Retinal pigment epithelial cell (primary cell): ENCODE measurements at places on chromosomes 16 and 17.

DNA sequence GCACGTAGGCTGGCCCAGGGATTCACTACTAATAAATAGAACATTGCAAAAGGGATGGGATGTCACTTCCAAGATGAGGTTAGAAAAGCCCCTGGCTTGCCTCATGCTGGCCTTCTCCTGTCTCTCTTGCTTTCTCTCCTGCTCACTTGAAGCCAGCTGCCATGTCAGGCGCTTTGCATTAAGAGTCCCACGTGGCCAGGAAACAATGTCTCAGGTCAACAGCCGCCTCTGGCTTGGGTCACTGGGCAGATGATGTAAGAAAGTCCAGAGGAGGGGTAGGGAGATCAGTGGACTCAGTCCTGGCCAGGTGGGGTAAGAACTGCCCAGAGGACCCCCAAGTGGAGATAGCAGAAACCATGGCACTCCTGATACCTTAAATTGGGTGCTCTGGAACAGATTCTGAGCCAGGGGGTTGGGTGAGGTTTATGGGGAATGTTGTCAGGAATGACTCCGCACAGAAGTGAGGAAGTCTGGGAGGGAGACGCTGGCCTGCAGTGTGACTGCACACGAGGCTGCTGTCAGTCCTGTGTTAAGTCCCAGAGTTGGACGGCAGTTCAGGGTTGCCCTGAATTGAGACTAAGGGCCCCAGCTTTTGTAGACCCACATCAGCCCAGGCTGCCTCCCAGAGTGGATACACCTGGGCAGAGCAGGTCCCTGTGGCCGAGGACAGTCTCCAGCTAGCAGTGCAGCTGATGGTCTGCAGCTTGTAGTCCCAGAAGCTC, 17.7 kb downstream of the C16orf82 start:
- no peak for DNase-seq

- no peak for DNase-seq
Measured at GRCh38 chr16:3193221-3194212, 5.5 kb downstream of the OR1F1 start.

DNA sequence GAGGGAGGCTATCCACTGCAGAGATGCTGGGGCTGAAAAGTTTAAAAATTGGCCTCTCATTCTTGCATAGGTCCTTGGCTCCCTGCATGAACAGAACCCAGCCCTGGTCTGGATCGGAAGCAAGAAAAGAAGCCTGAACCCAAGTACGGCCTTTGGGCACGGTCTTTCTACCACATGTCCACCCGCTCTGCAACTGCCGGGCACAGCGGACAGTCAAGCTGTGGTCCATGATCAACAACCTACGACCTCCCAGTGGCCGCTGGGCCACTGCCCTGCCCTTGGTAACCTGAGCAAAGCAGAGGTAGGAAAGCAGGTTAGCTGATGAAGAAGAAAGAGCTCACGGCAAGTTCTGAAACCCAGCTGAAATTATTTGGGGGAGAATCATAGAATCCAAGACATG, 3.6 kb downstream of the ABCC12 start:
- DNase-seq = no peak

GRCh38 chr16:27822996-27823395, 240.5 kb downstream of the GSG1L start:
- no peak for DNase-seq

- peak; percentile 2 for DNase-seq
Measured at GRCh38 chr16:24041834-24042631, 206.2 kb downstream of the PRKCB start.

DNA sequence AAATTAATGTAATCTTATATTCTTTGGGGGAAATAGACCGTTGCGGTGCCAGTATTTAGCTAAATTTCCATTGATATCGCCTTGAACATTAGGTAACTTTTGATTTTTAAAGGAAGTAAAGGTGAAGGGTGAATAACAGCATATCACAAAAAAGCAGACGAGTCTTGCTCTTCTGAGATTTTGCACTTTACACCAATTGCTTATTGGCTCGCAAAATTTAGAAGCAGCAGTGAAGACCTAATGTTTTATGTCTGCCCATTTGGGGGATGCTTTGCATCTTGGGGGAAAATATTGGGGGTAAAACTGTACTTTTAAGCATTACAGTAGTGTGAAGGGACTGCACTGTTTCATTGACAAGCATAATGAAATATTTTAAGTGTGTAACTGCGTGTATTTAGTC, 934 bp downstream of the MAP2K6 start:
- no peak for DNase-seq

GRCh38 chr17:10771148-10771547, 32.8 kb downstream of the TMEM238L start:
- no peak for DNase-seq

- peak; percentile 72 for DNase-seq
Measured at GRCh38 chr17:16377941-16378341, 3.0 kb upstream of the UBB start.

GRCh38 chr16:50956637-50957036, 194.4 kb downstream of the SALL1 start:
- no peak for DNase-seq

GRCh38 chr16:80570106-80570478, 29.3 kb downstream of the DYNLRB2 start:
- peak; percentile 35 for DNase-seq

GRCh38 chr17:29828676-29829284, 101.2 kb downstream of the SSH2 start:
- no peak for DNase-seq

DNA sequence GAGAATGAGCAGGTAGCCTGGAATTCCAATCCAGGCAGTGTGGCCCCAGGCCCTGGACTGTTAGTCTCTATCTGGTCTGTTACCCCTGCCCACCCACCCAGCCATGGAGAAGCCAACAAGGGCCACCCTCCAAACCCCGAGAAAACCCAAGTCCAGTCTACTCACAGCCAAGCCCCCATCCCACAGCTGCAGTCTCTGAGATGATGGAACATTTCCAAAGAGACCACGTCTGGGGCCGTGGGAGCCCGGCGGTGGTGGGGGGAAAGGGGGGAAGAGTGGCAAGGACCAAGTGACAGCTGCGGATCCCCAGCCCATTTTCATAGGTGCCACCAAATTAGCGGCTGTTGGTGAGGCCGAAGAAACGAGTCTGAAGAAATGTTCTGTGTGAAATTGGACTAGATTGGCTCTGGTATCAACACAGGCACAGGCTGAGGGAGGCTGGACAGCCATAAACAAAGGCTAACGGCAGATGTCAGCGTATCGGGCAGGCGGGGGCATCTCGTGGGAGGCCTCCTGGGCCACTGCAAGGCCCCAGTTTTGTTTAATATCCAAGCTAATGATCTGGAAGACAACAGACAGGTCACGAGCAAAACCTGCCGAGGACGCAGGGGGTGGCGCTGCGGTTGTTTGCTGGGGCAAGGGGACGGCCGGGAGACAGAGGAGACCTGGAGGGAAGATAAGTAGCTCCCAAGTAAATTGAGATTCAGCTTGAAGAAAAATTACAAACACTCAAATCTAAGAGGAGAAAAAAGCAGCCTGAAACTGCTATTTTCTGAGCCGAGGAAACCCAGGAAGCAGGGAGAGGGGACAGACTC, 53.4 kb downstream of the RBFOX3 start:
- no peak for DNase-seq

DNA sequence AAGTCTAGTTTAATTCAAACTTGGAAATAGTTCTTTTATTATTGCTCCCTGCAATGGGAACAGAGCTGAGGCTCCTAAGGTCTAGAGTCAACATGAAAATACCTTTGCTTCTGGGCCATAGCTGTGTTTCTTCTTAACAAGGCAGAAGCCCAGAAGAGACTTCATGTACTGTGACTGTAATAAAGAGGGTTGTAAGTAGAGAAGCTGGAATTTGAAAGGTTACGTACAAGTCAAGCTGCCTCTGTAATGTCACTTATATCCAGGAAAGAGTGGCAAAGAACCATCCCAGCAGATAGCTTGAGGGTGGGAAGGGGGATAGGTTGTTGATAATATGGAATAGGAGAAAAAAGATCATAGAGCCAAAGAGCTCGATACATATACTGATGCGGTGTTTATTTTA, 248.6 kb downstream of the WWOX start:
- no peak for DNase-seq

DNA sequence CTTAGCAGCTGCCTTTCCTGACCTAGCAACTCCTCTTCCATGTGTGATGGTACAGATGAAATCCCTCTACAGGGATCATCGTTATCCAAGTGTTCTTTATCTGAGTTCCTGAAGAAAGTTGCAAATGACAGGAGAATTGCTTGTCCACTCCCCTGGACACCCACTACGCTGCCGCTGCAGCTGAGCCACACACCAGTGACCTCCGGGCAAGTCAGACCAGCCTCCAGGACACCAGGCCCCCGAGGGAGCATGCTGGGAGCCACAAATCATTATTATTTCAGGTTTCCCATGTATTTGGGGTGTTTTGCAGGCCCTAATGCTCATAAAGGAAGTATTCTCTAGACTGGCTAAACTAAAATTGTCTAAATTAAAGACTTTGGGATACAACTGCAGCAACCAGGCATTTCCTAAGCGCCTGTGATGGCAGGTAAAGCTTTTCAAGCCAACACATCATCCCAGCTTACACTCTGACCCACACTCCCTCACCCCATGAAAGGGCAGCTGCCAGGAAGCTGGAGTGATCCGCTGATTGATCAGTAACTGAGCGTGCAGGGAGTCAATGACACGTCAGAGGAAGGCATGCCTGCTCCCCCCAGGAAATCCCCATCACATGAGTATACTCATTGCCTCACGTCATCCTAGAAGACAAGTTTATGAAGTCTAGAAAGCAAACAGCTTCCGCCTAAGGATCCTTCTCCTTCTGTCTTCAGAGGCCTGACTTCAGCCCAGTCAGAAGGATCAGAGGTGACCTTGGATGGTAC, 14.4 kb downstream of the FA2H start:
- DNase-seq = peak; percentile 51

DNA sequence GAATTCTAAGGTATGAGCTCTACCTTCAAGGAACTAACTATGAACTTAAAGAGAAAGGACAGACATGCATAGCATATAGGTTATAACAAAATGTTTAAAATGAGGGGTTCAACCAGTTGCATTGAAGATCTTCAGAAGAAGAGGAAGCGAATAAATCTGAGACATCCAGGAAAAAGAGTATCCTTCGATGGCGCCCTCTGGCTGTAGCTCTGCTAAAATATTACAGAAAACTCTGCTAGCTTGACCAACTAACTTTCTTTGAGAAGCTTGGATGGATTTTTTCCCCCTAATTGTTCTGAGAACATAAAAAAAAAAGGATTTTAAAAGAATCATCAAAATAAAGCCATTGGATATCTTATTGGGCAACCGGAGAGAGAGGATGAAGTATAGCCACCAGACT, 659.9 kb upstream of the SOX9 start:
- no peak for DNase-seq

- peak; percentile 78 for DNase-seq
Measured at GRCh38 chr17:40457964-40458791, 14.9 kb downstream of the IGFBP4 start.

DNA sequence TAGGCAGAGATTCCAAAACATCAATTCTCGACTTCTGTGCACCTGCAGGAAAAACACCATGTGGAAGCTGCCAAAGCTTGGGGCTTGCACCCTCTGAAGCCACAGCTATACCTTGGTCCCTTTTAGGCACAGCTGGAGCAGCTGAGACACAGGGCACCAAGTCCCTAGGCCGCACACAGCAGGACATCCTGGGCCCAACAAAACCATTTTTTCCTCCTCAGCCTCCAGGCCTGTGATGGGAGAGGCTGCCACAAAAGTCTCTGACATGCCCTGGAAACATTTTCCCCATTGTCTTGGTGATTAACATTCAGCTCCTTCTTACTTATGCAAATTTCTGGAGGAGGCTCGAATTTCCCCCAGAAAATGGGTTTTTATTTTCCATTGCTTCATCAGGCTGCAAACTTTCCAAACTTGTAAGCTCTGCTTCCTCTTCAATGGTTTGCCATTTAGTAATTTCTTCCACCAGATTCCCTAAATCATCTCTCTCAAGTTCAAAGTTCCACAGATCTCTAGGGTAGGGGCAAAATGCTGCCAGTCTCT, 24.3 kb upstream of the COL1A1 start:
- DNase-seq = no peak

DNA sequence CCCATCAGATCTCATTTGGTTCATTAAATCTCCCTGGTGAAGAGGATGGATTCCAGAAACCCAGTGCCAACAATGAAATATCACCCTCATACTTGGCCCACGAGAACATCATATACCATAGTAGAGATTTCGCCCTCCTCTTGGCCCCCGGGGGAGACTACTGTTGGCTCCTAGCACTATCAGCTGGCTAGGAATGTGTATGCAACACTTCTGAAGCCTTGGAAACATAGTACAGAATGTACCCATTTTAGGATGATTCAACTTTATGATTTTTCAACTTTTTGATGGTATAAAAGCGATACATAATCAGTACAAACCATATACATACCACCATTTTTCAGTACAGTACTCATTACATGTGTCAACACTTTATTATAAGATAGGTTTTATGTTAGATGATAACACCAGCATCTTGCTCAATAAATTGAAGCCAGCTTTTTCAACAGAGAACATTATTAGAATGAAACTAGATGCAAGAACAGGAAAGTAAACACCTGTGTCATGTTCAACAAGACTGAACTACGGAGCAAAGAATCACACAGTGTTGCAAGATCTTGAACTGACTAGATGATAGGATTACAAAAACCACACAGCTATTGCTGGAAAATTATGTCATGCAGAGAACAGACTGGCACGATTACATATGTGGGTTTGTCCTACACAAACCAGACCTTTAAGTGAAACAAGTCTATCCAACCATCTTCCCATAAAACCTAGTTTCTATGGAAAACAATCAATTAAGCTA, 17.2 kb downstream of the RSL1D1 start:
- DNase-seq = peak; percentile 35

GRCh38 chr17:17304521-17304985, 1.4 kb downstream of the NT5M start:
- no peak for DNase-seq

GRCh38 chr17:21378553-21378952, 2.4 kb downstream of the KCNJ12 start:
- DNase-seq = no peak

- DNase-seq = no peak
Measured at GRCh38 chr17:12512694-12513355, 152.9 kb upstream of the MYOCD start.

DNA sequence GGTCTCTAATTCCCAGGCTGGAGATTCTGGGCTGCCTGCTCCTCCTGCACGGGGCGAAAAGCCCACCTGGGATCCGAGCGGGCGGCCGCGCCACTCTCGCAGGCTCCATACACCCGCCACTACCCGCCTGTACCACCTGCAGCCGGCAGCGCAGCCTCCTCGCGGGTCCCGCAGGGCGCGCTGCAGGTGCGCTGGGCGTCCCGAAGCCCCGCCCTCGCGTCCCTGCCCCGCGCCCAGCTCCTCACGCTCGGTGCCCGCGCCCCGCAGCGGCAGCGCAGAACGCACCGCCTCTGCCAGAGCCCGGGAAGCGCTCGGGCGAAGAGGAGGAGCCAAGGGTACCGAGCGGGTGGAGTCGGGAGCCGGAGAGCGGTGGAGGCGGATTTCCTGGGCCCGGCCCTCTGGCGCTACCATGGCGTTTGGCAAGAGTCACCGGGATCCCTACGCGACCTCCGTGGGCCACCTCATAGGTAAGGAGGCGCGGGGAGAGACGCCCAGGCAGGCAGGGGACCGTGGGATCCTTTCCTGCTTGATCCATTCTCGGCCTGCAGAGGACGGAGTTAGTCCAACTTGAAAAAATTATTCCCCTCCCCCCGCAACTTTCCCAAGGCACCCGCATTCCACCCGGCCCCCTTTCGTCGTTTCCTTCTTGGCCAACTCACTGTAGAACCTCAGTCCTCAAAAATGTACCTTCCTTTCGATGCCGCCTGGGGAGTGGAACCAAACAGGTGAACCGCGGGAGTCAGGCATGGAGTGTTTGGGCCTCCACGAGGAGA, at the start of gene TOM1L1:
TSS of gene TOM1L1 (plus strand) at position 396 of the 773 bp plus-strand sequence. CDS start at position 410, 14 bp downstream.
- peak; percentile 15 for DNase-seq
